ENCODE measurements at places on chromosomes 5 and 9. TPM values are rescaled to one million over a fixed set of nuclear protein-coding genes. Genes with fewer than 3 reads are reported as not detected.

Gene PIP5KL1
- total RNA-seq = 2.3 TPM

Gene BTNL3
- not detected for total RNA-seq

Gene DEPDC1B
- 1.5 TPM for total RNA-seq

Gene FOXD4L6
- 0.37 TPM for total RNA-seq

Gene EPB41L4A
- total RNA-seq = 3.2 TPM

Gene CLTA
- 245 TPM for total RNA-seq

Gene CCNB1
- 22.0 TPM for total RNA-seq

Gene NDST1
- total RNA-seq = 79.0 TPM

Gene IL5
- total RNA-seq = not detected

Gene SLC34A1
- total RNA-seq = not detected

Gene WDR38
- not detected for total RNA-seq

Gene FOXI1
- not detected for total RNA-seq

Gene CD72
- 1.2 TPM for total RNA-seq

Gene PRRC1
- total RNA-seq = 66.2 TPM

Gene DCP2
- total RNA-seq = 36.2 TPM

Gene UBE2D2
- total RNA-seq = 52.9 TPM

Gene OMD
- total RNA-seq = not detected

Gene DRD1
- not detected for total RNA-seq

Gene ANKRD55
- under 0.01 TPM for total RNA-seq

Gene TRMT10B
- total RNA-seq = 3.8 TPM

Gene CTNND2
- total RNA-seq = under 0.01 TPM

Gene NXNL2
- total RNA-seq = 0.97 TPM
